ENCODE measurements at places on chromosomes 2 and 18.

DNA sequence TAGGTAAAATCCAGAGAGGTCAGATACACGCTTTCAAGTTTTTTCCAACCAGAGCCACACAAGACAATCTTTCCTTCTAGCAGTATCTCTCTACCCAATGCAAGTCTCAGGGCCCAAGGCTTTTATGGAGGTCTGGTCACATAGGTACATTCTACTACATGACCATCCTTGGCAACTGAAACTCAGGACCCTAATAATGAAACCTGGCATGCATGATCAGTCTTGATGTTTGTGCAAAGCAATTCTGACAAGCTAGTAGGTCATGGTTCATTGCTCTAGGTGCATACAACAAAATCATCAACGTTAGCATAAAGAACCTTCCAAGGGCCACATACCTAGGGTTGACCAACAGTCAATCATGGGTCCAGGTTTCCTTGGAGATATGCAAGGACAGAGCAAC lies 33.2 kb upstream of the CCDC88A start:
- no peak for DNase-seq

- DNase-seq, result no peak
Observed at GRCh38 chr2:60641811-60642788, 88.6 kb upstream of the BCL11A start.

DNA sequence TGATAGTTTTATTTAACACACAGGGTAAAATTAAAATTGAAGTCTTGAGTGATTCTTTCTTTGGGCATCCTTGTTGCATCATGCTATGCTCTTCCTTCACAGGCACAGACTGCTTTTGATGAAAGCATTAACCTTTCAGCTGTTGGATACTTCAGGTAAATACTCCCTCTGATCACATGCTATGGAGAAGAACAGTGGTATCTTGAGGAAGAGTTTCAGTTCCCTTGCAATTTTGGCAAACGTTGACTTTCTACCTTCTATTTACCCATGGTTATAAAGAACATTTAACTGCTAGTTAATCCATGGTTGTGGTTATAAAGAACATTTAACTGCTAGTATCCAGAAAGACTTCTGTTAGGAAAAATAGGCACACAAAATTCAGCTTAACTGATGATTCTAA lies 75.7 kb downstream of the AOX1 start:
- DNase-seq, result no peak

DNA sequence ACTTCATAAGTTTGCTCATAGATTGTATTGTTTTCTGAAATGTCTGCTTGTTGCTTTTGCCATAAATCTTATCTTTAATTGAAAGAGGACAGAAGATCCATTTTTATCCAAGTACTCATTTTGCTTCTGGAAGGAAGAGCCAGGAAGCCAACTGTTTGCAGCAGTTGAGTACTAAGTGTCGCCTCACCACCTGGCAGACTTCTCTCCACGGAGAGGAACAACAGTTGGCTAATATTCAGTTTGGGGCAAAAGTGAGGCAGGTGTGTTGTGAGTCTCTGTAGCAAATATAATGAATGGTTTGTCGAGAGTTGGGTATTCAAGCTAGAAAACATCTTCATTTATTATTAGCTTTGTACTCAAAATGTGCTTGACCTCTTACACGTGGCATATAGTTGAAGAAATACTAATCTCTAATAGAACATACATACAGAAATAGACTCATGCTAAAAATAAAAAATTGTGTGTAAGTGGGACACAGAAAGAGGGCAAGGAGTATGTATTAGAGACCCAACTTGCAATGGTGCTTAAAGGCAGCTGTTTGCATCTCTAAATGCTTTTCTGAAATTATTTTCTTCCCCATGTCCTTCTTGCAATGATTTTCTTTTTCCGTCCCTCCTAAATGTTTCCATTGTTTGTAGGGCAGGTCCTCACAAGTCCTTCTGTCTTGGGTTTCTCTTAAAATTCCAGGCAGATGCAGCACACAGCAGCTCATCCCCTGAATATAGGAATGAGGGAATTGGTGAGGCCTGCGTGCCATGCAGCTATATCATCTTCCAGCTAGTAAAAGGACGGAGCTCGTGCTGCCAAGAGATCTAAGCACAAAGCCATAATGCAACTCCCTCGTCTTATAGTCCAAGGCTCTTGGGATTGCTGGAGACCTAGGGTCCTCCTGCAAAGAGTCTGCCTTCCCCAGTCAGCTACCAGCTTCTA lies 44.8 kb upstream of the MAP3K20 start:
- DNase-seq, result no peak

All from activated T-helper 9 cell treated with anti-CD3 and anti-CD28 coated beads, Interleukin-2, amount 50 U/mL, for 16 hours (primary cell).